ENCODE measurements at places on chromosomes 4 and X.

DNA sequence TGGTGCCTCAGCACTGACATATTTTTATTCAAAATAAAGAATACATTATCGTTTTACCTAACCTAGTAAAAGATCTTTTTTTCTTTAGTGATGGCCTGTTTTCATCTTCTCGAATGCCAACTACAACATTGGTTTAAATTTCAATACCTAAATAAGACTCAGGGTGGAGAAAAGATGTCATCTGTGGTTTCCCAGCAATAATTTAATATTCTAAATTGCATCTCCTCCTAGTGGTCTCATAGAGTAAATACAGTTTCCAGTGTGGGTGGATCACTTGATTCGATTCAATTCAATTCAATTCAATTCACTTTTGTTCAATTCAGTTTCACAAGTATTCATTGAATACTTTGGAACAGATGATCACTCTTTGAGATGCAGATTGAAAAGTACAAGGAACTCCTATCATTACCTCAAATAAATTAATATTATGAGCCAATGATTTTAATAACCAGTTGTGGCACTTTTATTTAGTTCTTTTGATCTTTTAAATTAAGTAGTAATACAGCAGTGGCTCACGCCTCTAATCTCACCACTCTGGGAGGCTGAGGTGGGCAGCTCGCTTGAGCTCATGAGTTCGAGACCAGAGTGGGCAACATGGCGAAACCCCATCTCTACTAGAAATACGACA, 427.2 kb downstream of the FAT4 start:
- no peak for DNase-seq

GRCh38 chr4:38805530-38806145, 1.0 kb upstream of the TLR1 start:
- DNase-seq = no peak

- DNase-seq = no peak
Measured at GRCh38 chr4:43843501-43843900, 605.1 kb downstream of the KCTD8 start.

GRCh38 chr4:165684177-165684805, 188.7 kb upstream of the TLL1 start:
- DNase-seq = no peak

GRCh38 chr4:22029803-22030202, 81.2 kb upstream of the KCNIP4 start:
- no peak for DNase-seq

DNA sequence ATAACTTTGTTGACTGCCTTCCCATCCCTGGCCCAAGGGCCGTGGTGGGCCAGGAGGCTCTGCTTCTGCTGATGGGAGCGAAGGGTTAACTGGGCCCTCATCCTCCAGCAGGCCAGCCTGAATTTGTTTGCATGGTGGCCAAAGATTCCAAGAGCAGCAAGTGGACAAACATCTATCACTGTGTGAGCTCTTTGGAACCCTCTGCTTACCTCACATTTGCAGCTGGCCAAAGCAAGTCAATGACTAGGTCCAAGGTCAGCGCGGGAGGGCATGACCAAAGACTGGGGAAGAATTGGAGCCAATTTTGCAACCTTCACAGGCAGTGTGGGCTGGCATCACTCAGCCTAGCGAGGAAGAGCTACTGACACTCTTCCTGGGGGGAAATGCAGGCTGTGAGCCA, 67.8 kb upstream of the ATP6AP2 start:
- no peak for DNase-seq

All from stimulated activated CD4-positive, alpha-beta T cell treated with anti-CD3 and anti-CD28 coated beads, TNF-alpha, amount 100 ng/mL, for 48 hours (primary cell).